T-helper 2 cell treated with Interferon-gamma antibody and Interleukin-4, amounts not matched to agents 5 μg/mL and 100 μg/mL, for 36 hours (primary cell): ENCODE measurements at places on chromosomes 12 and 14.

DNA sequence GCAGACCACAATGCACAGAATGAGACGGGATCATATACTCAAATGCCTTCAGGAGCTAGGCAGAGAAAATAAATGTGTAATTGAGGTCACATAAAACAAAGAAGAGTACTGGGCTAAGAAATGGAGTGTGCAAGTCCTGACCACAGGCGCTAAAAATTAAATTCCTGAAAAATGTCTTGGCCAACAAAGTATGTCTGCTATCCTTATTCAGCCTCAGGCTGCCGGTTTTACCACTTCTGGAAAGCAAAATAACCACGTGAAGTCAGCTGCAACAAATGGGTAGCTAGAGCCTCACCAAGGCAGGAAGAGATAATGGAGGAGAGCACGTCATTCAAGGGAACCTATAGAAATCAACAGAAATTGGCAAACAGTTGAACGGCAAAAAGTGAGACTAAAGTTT lies 3.1 kb downstream of the PYGL start:
- no peak for DNase-seq

DNA sequence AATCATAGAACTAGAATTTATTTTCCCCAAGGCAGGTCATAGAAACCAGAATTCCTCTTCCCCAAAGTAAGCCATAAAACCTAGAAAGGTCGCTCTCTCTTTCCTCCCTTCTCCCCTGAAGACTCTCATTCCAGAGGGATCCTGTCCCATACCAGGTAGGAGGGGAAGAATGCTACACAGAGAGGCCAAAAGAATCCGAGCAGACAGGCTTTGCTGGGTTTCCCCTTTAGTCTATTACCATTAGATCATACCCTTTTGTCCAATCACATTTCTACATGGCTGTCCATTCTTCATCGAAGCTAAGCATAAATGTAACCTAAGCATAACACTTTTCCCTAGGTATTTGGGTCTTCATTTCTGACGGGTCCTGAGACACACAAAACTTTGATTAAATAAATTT lies 204.5 kb downstream of the SPTSSA start:
- no peak for DNase-seq

- no peak for DNase-seq
Measured at GRCh38 chr12:131795690-131796410, 32.3 kb upstream of the MMP17 start.

- DNase-seq = no peak
Measured at GRCh38 chr12:88726806-88727720, 146.8 kb upstream of the KITLG start.

DNA sequence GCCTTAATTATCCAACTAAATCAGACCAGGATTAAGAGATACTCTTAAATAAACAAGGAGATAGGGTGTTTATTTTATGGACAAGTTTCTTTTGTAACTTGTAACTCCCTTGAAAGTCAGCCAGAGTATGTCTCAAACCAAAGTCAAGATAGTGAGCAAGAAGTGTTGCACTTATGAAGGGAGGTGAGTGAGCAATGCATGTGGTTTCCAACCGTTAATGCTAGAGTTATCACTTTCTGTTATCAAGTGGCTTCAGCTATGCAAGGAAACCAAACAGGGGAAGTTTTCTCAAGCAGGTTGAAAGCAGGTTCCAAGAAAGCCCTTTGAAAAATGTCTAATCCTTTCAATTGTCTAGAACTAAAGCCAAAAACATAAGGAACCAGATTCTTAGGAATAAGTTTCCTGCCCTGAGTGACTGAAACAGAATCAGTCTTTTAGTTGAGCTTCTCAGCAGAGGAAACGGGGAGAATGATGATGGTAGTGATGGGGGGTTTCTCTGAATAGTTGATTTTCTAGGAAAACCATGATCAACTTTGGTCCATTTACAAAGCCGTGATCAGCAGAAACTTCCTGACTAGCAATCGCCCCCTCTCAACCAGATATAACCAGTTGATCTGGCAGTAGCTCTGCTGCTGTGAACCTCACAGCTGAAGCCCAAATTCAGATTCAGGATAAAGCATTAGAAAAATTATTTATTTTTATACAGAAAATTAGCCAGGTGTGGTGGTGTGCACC lies 128.4 kb downstream of the DAD1 start:
- no peak for DNase-seq

DNA sequence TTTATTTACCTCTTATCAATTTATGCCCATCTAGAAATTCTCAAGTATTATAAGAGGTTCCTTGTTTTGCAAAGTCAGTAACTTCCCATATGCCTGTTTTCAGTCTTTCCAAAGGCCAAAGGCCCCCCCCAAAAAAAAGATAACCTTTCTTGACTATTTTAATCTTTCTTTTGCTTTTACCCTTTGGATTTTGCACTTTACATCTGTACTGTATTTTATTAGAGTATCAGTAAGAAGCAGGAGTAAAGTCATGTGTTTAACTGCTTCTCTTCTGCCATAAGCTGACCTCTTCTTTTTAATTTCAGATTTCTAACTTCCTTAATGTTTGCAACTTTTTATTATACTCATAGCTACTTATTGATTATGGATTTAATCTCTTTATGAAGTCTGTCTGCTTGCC lies 716.4 kb upstream of the NOVA1 start:
- no peak for DNase-seq

DNA sequence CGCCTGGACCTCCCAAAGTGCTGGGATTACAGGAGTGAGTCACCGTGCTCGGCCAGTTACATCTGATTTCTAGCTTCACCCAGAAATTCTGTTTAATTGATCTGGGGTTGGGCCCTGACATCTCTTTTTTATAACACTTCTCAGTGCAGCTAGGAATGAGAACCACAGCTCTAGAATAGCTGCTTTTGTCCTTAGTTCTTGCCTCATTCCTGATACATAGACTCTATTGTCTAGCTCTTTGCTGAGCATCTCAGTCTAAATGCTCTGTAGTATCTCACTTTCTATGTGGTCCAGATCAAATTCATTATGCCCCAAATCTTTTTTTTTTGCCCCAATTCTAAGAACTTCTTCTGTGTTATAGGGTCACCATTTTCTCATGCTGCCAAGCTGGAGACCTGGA lies 29.9 kb upstream of the FUT8 start:
- no peak for DNase-seq
